ENCODE measurements at places on chromosomes 3 and 15.
A peak's percentile ranks its signal among the peaks of the same experiment; 100 is the strongest.

GRCh38 chr3:66041116-66041515, 2.4 kb upstream of the MAGI1 start:
- DNase-seq = no peak

GRCh38 chr3:111738238-111738637, 120.8 kb upstream of the PHLDB2 start:
- no peak for DNase-seq

DNA sequence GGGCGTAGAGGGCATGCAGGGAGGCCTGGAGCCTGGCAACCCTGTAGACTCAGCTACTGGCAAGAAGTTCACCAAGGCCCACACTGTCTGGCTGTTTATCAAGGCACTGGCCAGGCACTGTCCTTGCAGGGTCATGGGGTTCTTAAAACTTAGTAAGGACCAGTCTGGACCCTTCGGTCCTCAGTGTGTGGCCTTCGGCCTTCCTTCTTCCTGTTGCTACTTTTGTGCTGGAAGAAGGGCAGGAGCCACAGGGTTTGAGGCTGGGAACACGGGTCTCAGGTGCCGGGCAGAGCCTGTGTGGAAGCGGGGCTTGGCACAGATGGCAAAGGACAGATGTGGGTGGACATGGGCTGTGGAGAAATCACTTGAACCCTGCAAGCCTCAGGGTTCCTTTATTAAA, 76.6 kb downstream of the SNRK start:
- DNase-seq = no peak

DNA sequence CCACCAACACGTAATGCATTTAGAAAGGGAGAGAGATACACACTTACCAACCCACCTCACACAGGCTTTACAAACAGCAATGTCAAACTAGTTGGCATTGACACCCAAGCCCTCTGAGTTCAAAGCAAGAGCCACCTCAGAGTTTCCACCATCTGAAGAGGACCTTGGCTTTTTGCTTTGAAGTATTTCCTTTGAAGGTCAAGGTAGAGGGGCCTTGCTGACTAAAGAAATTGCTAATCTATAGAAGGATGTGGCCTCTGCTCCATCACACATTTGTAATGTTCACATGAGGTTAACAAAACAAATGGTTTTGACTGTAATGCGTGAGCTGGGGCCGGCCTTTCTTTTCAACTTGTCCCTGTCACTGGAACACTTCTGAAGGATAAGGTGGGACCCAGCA, 117.7 kb downstream of the POLR2M start:
- no peak for DNase-seq

DNA sequence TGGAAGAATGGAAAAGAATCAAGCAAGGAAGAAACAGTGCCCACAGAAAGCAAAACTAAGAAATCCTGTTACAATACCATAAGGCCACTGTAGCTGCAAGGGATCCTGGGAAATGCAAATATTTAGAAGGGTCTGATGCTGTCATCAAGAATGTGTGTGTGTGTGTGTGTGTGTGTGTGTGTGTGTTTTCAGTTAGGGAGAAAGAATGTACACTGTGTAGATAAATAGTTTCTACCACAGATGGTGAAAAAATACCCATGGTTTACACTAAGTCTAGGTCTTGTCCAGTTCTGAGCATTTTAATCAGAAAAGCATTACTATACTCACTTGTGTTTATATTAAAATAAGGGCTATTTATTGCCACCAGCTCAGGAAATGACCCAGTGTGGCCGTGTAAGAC, 355.0 kb downstream of the RBMS3 start:
- DNase-seq = no peak

GRCh38 chr3:141323936-141324704, 44.2 kb upstream of the ZBTB38 start:
- DNase-seq = no peak

GRCh38 chr3:126245811-126246727, 65.7 kb upstream of the ALDH1L1 start:
- DNase-seq = no peak

DNA sequence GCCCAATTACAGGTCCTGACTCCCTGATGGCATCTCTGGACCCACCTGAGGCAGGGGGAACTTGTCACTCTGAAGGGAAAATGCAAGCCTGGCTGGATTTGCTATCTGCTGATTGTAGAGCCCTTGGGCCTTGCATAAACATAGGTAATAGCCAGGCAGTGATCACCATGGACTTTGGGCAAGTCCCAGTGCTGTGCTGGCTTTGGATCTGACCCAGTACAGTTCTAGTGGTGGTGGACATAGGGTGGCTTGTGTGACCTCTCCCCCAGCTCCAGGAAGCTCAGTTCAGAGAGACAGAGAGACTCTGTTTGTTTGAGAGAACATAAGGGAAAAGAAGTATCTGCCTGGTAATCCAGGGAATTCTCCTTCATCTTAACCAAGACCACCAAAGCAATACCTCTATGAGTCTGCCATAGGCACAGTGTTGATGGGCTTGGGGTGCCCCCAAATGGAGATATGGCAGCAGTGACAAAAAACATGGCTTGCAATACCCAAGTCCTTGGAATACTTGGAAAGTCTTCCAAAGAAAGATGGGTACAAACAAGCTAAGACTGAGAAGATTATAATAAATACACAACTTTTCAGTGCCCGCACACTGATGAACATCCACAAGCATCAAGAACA, 348.5 kb downstream of the PYDC2 start:
- DNase-seq = no peak

- DNase-seq = peak; percentile 16
Observed at GRCh38 chr3:4350789-4351163, 47.6 kb downstream of the SETMAR start.

- no peak for DNase-seq
Observed at GRCh38 chr3:172376402-172376801, 71.9 kb downstream of the GHSR start.

GRCh38 chr15:76169018-76169417, 109.2 kb downstream of the TMEM266 start:
- DNase-seq = no peak

GRCh38 chr15:49876401-49877038, 242.5 kb downstream of the ATP8B4 start:
- DNase-seq = no peak

GRCh38 chr15:75107516-75107907, 84.1 kb downstream of the PPCDC start:
- no peak for DNase-seq

DNA sequence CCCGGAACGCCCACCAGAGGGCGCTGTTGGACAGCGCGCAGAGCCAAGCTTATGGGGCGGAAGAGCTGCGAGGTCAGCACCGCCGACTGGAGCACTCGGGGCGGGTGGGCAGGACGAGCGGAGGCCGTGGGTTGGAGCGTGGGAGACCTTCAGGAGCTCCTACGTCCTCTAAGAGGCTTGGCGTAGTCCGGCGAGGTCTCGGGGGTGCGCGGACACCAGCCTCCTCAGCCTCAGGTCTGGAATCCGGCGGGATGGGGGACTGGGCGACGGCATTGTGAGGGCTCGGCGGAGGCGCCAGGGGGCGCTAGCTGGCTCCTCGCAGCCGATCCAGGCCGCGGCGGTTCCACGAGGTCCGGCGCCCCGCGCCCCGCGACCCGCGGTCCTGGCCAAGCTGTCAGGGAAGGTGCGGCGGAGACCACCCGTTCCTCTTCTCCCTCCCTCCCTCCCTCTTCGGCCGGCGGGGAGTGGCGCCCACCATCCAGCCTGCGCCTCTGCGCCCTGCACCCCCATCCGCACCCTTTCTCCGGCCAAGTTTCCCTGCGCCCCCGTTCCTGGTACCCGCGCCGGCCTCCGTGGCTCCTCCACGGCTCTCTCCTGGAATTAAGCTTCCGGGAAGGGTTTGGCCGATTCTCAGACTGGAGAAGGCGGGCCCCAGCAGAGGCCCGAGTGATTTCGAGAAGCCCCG, 24.3 kb upstream of the POLG start:
- DNase-seq = peak; percentile 64

DNA sequence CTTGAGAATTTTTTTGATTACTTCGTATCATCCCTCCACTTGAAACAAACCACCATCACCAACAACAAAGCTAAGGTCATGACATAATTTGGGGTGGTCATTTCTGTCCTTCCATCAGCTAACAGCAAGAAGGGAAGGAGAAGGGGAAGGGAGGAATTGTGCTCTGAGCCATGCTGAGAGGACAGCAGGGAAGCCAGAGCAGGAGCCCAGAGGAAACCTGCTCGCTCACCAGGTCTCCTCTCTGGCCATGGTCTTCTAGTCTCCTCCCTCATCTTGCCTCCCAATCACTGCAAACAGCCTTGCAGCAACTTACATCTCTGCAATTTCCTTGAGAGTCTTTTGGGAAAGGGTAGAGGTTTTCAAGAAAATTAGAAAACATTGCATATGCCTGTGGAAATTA, 196.7 kb downstream of the SSR3 start:
- DNase-seq = no peak

DNA sequence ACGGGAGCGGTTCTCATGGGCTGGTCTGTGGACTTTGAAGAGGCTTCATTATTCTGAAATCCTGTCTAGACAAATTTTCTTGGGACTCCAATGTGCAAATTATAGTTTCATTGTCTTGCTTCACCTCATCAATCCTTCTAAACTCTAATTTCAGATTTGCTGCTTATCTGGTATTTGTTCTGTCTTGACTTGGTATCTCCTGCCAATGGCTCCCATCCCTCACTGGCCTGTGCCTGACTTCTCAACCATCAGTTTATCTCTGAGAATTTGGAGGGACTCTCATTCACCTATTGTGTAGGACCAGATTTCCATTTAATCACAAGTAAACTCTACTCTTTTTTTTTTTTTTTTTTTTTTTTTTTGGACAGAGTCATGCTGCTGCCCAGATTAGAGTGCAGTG, 960.2 kb upstream of the NR2F2 start:
- DNase-seq = no peak

GRCh38 chr3:123764647-123765046, 119.5 kb downstream of the MYLK start:
- DNase-seq = no peak

GRCh38 chr3:177554895-177555759, 357.8 kb upstream of the TBL1XR1 start:
- DNase-seq = no peak

- no peak for DNase-seq
Observed at GRCh38 chr3:72797773-72798543, 50.3 kb downstream of the SHQ1 start.

- no peak for DNase-seq
Observed at GRCh38 chr15:28984421-28985315, 98.9 kb downstream of the APBA2 start.

DNA sequence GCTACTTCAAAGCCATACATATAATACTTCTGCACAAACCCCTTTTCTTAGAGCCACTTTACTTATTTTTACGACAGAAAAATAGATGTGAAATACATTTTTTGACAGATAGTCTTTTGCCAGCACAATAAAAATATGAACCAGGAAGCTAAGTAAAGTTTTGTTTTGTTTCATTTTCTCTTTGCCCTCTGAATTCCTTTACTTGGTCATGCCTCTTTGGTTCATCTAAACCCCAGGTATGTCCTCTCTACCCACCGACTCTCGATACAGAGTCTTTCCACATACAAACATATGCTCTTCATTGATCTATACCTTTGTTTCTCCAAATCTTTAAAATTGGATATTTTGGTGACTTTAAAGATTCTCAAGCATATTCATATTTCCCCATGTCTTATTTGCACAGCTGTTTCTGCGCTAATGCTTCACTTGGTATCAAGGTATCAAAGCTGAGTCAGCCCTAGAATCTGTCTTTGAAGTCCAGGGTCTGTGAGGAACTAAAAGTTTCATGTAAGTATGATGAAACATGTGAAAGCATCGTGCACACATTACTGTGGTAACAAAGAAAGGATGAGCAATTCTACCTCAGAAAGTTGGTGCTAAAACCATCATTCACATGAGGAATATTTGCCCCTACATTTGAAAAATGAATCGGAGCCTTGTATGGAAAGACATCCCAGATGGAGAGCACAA, 845.4 kb downstream of the NAALADL2 start:
- DNase-seq = no peak

DNA sequence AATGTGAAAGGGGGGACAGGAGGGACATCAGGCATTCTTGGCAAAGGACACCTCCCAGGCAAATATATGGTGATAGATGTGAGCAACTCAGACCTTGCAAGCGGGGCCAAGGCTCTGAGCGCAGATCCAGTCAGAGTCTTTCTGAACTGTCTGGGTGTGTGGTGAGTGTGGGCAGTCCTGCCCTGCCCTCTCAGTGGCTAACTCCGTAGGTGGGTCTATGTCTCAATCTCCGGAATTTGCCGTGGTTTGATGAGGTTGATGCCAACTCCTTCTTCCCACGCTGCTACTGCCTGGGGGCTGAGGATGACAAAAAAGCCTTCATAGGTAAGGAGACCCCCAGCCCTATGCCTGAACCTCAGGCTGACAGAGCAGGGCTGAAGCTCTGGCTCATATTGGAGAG, 7.4 kb downstream of the TTLL3 start:
- no peak for DNase-seq

DNA sequence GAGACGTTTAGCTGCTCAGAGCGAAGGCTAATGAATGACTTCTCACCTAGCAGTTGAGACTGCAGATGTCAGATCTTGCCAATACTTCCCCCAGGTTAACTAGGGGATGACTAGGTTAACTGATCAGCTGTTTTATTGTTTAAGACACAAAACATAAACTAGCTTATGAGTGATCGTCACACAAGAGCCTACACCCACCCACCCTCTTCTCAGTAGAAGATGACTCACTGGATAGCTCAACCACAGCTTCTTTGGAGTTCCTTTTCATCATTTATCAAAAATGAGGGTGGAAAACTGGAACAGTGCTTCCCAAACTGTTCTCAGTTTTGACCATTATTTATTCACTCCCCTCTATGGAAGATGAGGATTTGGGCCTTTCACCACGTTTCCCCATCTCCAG, 25.2 kb downstream of the GASK1A start:
- no peak for DNase-seq

GRCh38 chr15:65990298-65990981, 121.1 kb downstream of the RAB11A start:
- DNase-seq = no peak

DNA sequence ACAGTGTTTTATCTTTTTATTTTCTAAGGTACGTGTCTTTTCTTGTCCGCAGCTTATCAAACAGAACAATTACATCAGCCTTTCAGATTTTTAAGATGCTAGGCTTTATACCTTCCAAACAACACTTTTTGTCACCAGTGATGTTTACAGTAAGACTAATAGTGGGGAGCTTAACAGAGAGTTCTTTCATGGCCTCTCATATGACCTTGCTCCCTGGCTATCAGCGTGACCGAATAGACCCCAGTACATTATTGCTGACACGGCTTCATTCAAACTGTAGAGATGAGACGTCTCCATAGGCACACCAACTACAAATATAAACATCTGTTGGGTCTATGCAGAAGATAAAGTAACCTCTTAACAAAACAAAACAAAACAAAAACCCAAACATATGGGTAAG, 477.6 kb upstream of the KCNMB2 start:
- no peak for DNase-seq
